Retina (tissue), 1 donor: ENCODE measurements at places on chromosomes 7 and 10.

DNA sequence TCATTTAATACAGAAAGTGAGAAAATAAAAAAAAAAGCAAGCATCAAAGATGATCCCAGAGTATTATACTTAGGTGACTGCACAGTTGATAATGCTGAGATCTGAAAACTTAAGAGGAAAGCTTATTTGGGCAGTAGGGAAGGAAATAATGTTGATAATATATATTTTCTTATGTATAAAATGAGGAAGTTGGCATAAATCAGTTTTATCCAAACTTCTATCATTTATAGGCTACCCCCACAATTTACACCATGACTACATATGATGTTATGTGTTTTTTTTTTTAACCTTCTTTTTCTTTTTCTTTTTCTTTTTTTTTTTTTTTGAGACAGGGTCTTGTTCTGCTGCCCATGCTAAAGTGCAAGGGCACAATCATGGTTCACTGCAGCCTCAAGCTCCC, 108.2 kb upstream of the PLXDC2 start:
- DNase-seq, result no peak

- DNase-seq, result peak; percentile 74
Observed at GRCh38 chr7:151142686-151143040, 24.8 kb downstream of the GBX1 start.

GRCh38 chr7:124388751-124389150, 355.9 kb upstream of the TMEM229A start:
- no peak for DNase-seq

DNA sequence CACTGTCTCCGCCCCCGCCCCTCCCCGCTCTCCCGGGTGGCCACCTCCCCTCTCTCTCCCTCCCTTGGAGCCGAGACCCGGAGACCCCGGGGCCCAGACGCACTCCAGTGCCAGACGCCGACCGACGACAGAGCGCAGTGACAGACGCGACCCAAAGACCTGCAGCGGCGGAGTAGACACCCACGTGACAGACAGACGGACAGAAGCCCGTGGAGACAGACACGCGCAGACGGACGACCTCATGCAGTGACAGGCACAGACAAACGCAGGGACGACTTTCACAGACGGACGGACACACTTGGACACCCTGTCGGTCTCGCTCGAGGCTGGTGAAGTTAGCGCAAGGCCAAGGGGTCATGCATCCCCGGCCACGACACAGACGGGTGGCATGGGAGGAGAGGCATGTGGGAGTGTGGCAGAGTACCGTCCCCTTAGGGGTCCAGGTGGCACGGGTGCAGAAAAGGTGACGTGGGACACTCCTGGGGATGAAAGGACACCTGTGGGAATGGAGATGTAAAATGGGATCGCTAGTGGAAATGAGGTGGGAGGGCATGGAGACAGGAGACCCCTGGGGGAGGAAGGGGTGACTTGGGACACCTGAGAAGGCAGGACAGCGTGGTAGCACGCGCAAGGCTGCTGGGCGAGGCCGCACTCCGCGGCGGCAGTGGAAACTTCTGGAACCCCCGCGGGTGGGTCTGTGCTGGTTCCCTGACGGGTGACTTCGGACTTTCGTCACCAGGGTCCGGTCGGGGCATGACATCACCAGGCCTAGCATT, 456 bp upstream of the ACHE start:
- DNase-seq, result peak; percentile 78

DNA sequence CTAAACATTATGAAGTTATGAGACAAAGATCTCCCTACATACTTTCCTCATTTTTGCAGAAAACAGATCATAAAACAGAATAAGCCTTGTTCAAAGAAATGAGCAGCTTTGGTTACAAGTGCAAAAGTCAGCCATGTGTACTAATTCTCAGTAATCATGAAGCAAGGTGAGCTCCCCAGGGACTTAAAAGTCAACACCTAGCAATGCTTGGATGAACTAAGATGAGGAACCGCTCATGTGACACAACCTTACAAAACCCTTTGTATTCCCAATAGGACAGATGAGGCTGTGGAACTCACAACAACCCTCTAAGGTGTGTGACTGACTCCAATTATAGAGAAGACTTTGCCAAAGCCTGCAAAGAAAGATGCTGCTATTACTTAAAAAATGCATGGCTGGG, 154.5 kb downstream of the SLC25A13 start:
- DNase-seq, result no peak

GRCh38 chr10:52757773-52758172, 14.8 kb downstream of the MBL2 start:
- DNase-seq, result no peak

GRCh38 chr7:12889391-12889790, 202.0 kb downstream of the ARL4A start:
- DNase-seq, result no peak

GRCh38 chr7:137272249-137272648, 71.3 kb downstream of the PTN start:
- DNase-seq, result no peak

- no peak for DNase-seq
Observed at GRCh38 chr10:86376403-86376802, 9.8 kb upstream of the GRID1 start.

- DNase-seq, result no peak
Observed at GRCh38 chr7:101510297-101510696, 118.8 kb downstream of the MYL10 start.

DNA sequence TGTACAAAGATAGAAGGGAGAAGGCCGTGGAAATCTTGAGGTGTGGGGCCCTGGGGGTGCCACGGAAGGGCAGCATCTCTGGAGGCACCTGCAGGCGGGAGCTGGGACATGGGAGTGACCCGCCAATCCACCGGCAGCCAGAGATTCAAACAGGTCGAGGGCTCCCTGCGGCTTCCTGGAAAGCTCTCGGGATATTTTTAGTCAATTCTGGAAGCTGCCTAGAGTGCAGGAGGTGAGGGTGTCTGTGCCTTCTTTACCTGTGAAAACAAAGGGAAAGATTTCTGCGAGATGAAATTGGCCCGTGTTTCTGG, 16.6 kb downstream of the MNX1 start:
- DNase-seq, result no peak

DNA sequence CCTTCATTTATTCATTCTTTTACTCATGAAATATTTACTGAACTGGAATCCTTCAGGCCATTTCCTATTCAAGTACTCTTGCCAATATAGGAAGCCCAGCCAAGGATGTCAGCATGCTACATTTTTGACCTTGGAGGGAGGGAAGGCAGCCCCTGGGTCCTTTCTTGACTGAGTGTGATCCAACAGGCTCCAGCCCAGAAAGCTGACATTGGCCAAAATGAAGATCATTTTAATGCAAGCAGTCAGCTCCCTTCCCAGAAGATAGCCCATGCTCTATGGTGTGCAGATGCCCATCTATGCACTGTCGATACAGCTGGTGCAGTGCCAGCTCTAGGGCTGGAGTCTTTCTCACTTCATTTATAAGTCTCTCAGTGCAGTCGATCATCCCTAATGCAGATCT, 646.0 kb downstream of the KCNMA1 start:
- no peak for DNase-seq

DNA sequence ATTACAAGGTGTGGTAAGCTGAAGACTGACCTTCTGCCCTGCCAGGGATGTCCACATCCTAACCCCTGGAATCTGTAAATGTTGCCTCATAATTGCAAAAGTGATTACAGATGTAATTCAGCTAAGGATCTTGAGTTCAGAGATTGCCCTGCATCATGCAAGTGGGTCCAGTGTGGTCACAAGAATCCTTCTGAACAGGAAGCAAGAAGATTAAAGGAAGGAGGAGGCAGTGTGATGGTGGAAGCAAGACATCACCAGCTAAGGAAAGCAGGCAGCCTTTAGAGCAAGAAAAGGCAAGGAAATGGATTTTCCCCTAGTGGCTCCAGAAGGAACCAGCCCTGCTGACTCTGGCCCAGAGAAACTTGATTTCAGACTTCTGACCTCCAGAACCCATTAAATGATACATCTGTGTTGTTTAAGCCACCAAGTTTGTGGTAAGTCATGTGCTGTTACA, 78.1 kb downstream of the USP6NL start:
- DNase-seq, result no peak

GRCh38 chr7:21086688-21087087, 300.0 kb upstream of the SP8 start:
- DNase-seq, result no peak

DNA sequence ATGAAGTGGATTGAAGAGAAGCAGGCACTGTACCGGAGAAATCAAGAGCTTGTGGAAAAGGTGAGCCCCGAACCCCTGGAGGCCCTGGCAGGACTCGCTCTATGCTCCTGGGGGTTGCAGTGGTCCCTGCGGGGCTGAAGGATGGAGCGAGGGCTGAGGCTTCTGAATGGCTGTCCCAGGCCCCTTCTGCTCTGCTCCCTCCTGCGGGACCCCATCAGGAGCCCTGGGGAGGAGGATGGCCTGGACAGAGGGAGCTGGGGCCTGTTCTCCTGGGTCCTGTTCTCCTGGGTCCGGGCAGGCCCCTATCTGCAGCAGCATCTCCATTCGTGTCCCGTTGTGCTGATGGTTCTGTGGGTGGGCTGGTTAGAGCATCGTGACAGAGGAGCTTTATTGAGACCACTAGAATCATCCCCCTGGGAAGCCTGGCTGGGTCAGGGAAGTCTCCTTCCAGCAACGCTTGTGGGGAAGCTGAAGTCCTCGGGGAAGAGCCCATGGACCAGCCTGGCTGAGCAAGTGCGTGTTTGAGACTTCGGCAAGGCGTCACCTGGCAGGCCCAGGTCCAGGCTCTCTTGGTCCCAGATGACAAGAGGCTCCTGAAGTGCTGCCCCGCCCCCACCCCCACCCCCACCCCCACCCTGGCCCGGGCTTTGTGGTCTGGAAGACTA, 41.1 kb upstream of the DPYSL4 start:
- no peak for DNase-seq

GRCh38 chr10:7311218-7311849, 99.5 kb downstream of the SFMBT2 start:
- no peak for DNase-seq

DNA sequence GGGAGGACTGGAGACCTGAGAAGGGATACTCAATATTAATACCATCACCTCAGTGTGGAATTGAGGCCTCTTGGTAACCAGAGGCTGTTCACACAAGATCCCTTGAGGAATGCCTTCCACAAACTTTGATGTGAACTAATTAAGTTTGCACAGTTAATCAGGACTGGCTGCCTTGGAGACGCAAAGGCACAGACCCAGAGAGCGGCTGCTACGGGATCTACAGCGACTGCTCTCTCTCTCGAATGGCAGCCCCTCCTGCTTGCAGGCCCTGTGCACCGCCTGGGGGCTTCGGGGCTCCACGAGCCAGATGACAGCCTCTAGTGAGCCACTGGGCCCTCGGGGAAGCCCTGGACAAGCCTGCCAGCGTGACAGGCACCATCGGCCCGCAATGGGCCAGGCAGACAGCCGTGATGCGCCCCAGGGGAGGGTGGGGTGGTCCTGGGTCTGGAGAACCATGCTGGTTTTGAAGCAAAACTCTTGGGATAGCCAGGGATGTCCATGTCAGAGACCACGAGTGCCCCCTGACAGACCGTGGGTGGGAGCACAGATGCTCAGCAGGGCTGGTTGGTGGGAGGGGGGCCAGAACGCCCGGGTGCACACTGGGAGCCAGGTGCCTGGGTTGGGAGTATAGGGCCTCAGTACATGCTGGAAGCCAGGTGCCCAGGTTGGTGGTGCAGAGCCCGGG, 195.6 kb downstream of the ELFN1 start:
- peak; percentile 82 for DNase-seq

- DNase-seq, result no peak
Observed at GRCh38 chr7:157979636-157980340, 607.8 kb downstream of the PTPRN2 start.

- DNase-seq, result no peak
Observed at GRCh38 chr7:133139350-133139749, 57.5 kb upstream of the CHCHD3 start.

DNA sequence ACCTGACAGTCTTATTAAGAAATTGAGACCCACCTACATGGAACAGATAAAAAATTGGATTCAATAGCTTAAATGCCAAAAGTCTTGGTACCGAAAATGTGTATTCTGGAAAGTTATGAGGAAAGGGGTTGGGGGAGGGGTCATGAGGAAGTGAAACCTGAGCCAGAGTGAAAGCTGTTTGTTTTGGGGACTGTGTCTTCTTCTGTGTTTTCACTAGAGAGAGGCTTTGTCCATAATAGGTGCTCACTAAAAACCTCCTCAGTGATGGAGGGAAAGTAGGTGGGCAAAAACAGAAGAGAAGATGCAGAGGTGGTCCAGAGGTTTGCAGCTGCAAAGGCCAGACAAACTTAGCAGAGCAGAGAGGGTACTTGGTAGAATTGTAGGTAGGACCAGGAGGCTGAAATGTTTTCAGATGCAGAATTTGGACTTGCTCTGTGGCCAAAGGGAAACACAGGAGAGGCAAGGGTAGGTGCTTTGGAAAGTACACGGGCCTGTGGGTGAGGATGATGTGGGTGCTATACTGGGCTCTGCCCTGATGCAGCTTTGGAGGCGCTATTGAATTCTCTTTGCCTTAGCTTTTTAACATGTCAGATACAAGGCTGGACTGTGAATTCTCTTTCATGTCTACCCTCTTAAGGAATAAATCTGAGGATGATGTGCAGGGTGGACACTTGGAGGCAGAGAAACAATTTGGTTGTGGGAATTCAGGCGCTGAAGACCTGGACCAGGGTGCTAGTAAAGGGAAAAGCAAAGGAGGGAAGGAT, 254.6 kb downstream of the PTEN start:
- no peak for DNase-seq

DNA sequence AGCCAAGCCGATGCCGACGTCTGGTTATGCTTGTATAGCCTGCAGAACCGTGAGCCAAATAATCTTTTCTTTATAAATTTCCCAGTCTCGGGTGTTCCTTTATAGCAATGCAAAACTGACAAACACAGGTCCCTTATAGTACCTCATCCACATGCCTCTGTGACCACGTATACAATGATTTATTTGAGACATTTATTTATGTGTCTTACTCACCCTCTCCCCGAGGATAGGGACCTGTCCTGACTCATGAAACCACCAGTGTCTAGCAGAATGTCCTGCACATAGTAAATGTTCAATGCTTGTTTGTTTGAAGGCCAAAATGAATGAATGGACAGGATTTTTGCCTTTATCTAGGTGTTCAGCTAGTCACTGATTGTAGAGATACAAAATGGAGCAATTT, 147.9 kb upstream of the FZD8 start:
- no peak for DNase-seq

DNA sequence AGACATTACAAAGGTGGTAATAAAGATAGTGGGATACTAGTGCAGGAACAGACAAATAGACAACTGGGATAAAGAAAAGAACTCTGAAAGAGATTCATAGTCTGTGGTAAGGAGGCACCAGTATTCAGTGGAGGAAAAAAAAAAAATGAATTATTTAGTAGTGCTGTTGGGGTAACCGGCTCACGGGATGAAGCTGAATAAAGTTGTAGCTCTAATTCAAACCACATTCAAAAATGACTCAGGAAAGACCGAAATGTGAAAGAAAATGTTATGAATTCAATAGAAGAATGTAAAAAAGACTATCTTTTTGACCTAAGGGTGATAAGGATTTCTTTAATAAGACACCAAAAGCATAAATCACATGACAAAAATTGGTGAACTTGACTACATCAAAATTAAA, 83.1 kb upstream of the HABP2 start:
- no peak for DNase-seq

DNA sequence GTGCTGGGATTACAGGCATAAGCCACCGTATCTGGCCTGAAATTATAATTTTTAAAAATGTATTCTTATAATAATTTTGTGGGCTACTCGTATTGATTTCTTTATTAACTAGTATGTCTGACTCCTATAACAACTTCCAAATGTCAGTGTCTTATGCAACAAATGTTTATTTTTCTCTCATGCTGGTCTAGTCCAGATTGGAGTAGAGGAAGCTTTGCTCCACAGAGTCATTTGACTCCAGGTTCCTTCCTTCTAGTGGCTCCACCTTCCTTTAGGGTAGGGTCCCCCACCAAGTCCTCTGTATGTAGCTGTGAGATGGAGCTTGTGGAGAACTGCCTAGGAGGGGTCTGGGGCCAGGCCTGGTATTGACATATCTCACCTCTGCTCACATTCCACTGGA, 8.7 kb downstream of the CEP55 start:
- DNase-seq, result no peak
